Activated CD4-positive, alpha-beta memory T cell treated with anti-CD3 and anti-CD28 coated beads, Interleukin-2, amount 10 ng/mL, durations not matched to agents 7 days and 5 days (primary cell): ENCODE measurements at places on chromosomes 6 and 20.
A peak's percentile ranks its signal among the peaks of the same experiment; 100 is the strongest.

- no peaks in the 10 kb centered on the region for H3K4me1 ChIP-seq
- peaks cover 10% of the 10 kb centered on the region for H3K27me3 ChIP-seq
- no peak overlapping the region for H3K27ac ChIP-seq
- DNase-seq: no peak
- H3K4me3 ChIP-seq: no peak overlapping the region
- no peaks in the 10 kb centered on the region for H3K36me3 ChIP-seq
Measured at GRCh38 chr6:71388068-71388744, 99.6 kb downstream of the OGFRL1 start.

GRCh38 chr6:93794166-93794565, 374.8 kb upstream of the EPHA7 start:
- no peaks in the 10 kb centered on the region for H3K27me3 ChIP-seq
- H3K4me1 ChIP-seq: no peaks in the 10 kb centered on the region
- no peak for DNase-seq
- no peak overlapping the region for H3K4me3 ChIP-seq
- no peaks in the 10 kb centered on the region for H3K36me3 ChIP-seq

DNA sequence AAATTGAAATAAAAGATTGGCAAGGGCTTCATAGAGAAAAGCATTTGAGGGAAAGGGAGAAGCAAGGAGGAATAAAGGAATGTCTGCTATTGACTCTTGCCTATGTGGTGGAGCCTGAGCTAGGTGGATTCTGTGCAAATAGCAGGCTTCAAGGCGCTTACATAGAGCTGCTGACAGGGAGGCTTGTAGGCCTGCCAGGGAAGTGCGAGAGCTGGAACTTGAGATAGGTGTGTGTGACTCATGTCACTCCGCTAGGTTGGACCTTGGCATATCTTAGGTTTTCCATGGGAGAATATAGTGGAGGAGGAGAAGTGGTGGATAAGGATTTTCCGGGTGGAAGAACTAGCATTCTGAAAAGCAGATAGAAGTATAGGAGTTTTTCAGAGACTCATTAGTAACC, 14.0 kb downstream of the SNRNP48 start:
- no peak for DNase-seq
- no peaks in the 10 kb centered on the region for H3K27me3 ChIP-seq
- H3K4me1 ChIP-seq: peaks cover 17% of the 10 kb centered on the region
- H3K36me3 ChIP-seq: peaks cover 73% of the 10 kb centered on the region
- no peak overlapping the region for H3K27ac ChIP-seq

GRCh38 chr6:7550433-7550801, 8.9 kb downstream of the DSP start:
- no peak overlapping the region for H3K4me3 ChIP-seq
- H3K27ac ChIP-seq: no peak overlapping the region

GRCh38 chr6:154161689-154162088, 122.6 kb downstream of the OPRM1 start:
- DNase-seq: no peak
- no peaks in the 10 kb centered on the region for H3K27me3 ChIP-seq
- H3K4me3 ChIP-seq: no peak overlapping the region
- H3K4me1 ChIP-seq: peaks cover 15% of the 10 kb centered on the region

GRCh38 chr6:68834551-68834950, 199.5 kb downstream of the ADGRB3 start:
- no peaks in the 10 kb centered on the region for H3K27me3 ChIP-seq
- H3K36me3 ChIP-seq: no peaks in the 10 kb centered on the region
- H3K4me3 ChIP-seq: no peak overlapping the region
- H3K4me1 ChIP-seq: no peaks in the 10 kb centered on the region
- DNase-seq: no peak

DNA sequence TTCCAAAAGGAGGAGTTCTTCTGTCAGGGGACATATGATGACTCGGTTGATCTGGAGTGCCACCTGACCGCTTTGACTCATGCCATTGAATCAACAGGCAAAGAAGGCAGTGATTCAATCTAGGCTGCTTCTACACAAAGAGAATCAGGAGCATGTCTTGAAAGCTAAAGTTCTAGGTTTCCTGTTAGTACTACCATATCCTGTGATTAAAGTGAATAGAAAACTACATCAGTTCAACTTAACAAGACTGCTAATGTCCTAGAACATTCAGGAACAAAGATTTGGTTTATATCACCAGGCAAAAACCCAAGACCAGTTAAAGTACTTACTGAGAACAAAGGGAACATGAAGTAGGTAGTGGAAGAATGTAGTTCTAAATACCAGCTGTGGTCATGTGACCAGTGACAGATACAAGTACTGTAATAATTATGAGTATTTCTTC, 216.8 kb upstream of the SGK1 start:
- H3K36me3 ChIP-seq: peaks cover 2% of the 10 kb centered on the region
- no peak overlapping the region for H3K27ac ChIP-seq
- peaks cover 27% of the 10 kb centered on the region for H3K4me1 ChIP-seq
- no peak overlapping the region for H3K4me3 ChIP-seq

DNA sequence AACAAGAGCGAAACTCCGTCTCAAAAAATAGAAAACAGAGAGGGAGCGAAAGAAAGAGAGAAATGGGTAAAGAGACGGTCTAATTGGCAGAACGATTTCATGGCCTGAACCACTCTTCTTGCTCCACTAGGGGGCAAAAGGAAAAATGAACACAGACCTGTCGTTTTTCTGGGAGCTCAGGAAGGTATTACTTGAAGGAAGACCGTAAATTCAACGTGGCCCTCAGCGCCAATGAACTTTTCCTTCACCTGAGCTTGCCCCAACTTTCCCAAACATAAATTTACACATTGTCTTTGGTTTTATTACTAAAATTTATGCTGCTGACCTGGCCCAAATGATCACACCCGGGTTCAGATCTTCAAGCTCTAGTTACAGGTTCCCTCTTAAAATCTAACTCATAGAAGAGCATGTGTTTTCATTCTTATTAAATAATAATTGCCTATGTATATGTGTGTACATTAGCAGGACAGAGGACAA, 67.3 kb downstream of the ATP9A start:
- H3K27ac ChIP-seq: no peak overlapping the region
- peaks cover 44% of the 10 kb centered on the region for H3K27me3 ChIP-seq
- no peaks in the 10 kb centered on the region for H3K36me3 ChIP-seq
- H3K4me1 ChIP-seq: peaks cover 7% of the 10 kb centered on the region
- no peak for DNase-seq

DNA sequence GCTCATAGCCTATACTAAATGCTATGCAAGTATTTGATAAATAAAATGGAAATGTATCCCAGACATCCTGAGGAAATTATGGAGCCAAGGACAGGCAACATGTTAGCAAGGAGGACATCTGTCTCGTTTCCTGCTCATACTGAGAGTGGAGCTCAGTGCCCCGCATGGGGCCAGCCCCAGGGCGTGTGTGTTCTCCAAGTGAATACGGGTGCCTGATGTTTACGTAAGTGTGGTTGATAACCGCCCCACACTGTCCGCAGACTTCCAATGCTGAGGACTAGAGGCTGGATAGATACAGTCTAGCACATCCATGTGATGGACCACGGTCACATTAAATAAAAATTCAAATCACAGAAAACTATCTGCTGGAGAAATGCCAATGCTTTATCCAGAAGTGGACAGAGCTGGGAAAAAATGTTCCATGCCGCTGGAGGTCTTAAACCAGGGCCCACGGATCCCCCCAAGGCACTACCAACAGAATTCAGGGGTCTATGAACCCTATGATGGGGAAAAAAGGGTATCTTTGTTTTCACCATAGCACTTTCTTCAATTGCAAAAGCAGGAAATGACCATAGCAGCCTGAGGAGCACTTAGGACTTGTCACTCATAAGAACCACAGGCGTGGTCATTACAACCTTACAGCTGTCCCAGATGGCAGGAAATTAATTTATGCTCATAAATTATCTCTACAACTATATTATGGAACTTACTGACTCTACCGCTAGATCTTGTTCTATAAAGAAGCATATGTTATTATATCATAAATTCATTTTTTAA, 24.9 kb downstream of the TGM2 start:
- H3K27ac ChIP-seq: no peak overlapping the region
- H3K4me3 ChIP-seq: no peak overlapping the region
- no peak for DNase-seq
- H3K27me3 ChIP-seq: no peaks in the 10 kb centered on the region
- no peaks in the 10 kb centered on the region for H3K4me1 ChIP-seq
- no peaks in the 10 kb centered on the region for H3K36me3 ChIP-seq

DNA sequence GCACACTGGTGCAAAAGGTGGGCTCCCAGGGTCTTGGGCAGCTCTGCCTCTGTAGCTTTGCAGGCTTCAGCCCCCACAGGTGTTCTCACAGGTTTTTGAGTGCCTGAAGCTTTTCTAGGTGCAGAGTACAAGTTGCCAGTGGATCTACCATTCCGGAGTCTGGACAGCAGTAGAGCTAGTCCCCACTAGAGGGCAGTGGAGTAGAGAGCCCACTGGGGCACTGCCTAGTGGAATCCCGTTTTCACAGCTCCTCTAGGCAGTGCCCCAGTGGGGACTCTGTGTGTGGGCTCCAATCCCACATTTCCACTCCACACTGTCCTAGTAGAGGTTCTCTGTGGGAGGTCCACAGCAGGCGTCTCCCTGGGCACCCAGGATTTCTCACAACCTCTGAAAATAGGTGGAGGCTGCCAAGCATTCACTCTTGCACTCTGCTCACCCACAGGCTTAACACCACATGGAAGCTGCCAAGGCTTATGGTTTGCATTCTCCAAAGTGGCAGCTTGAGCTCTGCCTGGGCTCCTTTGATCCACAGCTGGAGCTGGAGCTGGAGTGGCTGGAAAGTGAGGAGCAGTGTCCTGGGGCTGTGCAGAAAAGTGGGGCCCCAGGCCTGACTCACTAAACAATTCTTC, 86.3 kb upstream of the PROKR2 start:
- H3K27ac ChIP-seq: no peak overlapping the region
- H3K4me1 ChIP-seq: peaks cover 3% of the 10 kb centered on the region
- DNase-seq: peak; percentile 20
- no peaks in the 10 kb centered on the region for H3K27me3 ChIP-seq

DNA sequence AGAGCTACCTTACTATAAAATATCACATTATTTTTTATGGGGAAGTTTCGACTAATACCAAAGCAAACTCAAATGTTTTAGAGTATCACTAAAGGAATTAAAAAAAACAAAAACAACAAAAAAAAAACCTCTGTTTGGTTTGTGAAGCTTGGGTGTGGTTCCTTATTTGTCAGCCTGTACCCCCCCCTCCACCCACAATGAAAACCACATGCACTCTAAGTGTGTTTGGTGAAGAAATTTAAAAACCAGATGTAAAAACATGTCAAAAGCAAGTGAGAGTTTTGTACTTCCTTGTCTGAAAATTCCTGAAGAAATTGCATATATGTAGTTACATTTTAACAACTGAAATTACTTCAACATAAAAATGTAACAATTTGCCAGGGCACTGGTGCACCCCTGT, 3.1 kb downstream of the STK38 start:
- H3K27ac ChIP-seq: peak overlapping the region; percentile 93
- peaks cover 60% of the 10 kb centered on the region for H3K36me3 ChIP-seq
- no peaks in the 10 kb centered on the region for H3K27me3 ChIP-seq
- peak; percentile 76 for DNase-seq
